ENCODE measurements at places on chromosomes 1 and 21.
A peak's percentile ranks its signal among the peaks of the same experiment; 100 is the strongest.

DNA sequence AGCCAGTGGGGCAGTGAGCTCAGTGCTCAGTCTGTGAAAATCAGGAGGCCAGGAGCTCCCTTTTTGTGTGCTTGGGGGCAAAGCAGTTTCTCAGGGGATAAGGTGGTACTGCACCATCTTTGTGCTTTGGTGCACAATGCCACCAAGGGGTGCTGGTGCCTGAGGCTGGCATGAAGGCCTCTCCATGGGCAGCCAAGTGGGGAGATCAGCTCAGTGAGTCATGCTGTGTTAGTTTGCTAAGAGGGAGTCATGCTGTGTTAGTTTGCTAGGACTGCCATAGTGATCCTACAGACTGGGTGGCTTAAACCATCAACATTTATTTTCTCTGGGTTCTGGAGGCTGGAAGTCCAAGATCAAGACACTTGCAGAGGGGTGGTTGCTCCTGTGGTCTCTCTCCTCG is 428.1 kb downstream of the PRDM2 start:
- DNase-seq: no peak

DNA sequence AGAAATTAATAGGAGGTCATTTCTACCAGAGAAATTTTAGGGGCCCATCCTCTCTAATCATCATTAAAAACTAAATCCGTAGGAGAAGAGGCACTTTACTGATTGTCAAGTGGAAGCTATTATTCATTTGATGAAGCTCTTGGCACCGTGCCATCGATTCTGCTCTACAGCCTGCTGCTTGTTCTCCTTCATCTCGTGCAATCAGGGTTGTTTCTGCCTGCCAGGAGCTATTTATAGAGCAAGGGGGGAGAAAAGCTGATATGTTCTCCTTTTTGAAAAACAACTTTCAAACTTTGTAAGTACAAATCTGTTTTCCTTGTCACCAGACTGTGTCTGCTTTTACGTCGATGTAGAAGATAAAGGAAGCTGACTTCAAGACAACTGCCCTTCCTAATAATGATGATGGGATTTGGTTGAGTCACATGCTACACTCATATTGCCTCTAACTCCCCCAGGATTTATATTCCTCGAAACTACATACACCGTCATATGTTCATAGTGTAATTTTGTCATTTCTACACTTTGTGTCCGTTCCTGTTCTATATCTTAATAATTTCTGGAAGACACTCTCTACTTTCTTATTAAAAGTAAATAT is 169.6 kb upstream of the LHX8 start:
- peak; percentile 96 for DNase-seq

DNA sequence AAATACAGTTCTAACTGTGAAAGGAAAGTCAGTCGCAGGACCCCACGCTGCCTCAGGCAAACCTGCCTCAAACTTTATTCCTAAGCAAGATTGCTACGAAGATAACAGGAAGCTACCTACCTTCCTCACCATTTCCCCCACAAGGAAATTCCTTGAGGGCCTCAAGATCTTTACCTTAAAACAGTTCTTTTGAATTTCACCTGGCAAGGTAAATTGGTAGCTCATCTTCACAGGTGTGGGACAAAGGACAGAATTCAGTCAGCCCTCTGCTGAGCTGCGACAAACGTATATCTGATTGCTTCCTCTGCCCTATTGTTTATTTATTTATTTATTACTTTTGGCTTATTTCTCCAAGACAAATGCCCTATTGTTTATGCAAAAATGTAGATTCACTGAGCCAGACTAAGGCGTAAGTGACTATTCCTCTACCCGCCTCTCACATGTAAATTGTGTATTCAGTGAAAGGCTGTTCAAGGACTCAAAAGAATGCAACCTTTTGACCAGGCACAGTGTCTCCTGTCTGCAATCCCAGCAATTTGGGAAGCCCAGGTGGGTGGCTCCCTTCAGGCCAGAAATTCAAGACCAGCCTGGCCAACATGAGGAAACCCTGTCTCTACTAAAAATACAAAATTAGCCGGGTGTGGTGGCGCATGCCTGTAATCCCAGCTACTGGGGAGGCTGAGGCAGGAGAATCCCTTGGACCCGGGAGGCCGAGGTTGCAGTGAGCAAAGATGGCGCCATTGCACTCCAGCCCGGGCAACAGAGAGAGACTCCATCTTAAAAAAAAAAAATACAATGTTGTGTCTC is 17.3 kb upstream of the PKNOX1 start:
- no peak for DNase-seq

- DNase-seq: no peak
Measured at GRCh38 chr1:59502009-59502691, 205.3 kb downstream of the FGGY start.

DNA sequence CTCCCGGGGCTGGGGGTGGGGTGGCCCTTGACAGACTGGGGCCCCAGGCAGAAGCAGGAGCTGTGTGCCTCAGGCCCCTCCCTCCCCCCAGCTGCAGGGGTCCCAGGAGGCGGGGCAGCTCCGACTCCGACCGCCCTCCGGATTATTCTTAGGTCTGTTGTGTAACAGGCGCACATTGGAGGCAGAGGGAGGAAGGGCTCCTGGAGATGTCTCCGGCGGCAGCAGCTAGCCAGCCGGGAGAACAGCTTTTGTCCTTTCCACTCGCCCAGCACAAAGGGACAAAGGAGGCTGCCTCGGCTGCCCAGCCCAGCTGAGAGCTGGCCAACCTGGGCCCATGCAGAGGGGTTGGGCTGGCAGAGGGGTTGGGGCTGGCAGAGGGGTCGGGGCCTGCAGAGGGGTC is 29.7 kb upstream of the PLCH2 start:
- no peak for DNase-seq

DNA sequence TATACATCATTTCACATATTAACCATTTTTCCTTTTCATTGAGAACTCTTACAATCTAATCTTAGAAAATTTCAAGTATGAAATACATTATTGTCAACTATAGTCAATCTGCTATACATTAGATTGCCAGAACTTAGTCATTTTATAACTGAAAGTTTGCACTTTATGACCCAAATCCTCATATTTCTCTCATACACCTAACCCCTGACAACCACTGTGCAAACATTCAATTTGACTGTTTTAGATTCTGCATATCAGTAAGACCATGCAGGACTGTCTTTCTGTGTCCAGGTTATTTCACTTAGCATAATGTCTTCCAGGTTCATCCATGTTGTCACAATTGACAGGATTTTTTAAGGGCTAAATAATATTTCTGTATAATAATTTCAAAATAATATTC is 1299.0 kb upstream of the B3GALT2 start:
- DNase-seq: no peak

GRCh38 chr1:196678510-196678884 is 26.7 kb downstream of the CFH start:
- DNase-seq: no peak

GRCh38 chr1:207203541-207203940 is 99.5 kb downstream of the C4BPA start:
- no peak for DNase-seq

GRCh38 chr1:111735858-111736544 is 3.2 kb downstream of the INKA2 start:
- peak; percentile 93 for DNase-seq

GRCh38 chr1:102262994-102263393 is 266.3 kb upstream of the OLFM3 start:
- no peak for DNase-seq

GRCh38 chr1:239458144-239458500 is 71.8 kb downstream of the CHRM3 start:
- DNase-seq: no peak

- DNase-seq: no peak
Measured at GRCh38 chr1:19489996-19490395, 4.7 kb upstream of the CAPZB start.

DNA sequence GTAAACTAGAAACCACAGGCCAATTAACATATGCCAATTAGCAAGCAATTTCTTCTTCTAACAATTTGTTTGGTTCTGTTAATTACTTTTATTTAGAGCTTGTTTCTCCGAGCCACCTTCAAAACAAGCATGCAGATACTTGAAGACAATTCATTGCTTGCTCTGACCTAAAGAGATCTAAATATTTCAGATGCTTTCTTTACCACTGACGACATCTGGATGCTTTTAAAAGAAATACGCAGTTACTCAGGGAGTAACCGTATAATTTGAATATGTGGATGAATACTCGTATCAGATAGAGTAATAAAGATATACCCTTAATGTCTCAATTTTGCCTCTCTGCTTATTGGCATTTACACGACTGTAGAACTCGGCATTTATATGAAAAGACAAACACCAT is 390.0 kb downstream of the DISC1 start:
- no peak for DNase-seq

GRCh38 chr1:16451841-16452528 is 11.5 kb downstream of the NECAP2 start:
- DNase-seq: no peak

DNA sequence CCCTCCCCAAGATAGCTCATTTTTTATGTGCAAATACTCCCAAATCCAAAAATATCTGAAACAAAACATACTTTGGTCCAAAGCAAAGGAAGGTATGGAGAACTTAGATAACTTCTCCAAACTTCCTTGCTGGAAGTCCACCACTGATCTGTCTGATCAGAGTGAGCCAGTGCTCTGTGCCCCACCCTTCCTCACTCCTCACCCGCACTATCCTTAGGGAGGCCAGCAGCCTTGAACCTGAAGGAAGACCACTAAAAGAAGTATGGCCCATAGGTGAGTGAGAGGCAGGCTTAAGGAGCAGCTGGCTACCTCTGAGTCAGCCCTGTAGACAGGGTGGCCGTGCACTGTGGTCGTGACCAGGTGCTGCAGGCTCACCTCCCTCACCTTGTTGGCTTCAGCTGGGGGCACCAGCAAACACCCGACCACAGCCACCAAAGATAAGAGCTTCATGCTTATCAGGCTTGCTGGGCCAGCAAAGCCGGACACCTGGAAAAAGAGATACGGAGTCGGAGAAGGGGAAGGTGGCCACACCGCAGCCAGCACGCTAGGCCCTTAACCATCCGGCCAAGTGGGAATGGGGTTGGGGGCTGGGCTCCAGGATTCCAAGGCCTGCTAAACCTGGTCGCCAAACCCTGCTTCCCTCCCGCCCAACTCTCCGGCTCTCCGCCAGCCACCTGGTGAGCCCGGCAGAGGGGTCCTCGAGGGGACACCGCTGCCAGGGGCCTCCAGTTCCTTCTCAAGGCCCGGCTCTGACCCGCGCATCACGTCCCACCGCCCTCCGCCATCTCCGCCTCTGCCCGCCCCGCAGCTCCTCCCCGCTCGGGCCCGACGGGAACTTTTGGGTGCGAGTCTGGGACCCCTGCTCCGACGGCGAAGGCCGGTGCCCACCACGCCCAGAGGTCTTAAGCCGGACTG is 543 bp downstream of the TMEM9 start:
- peak; percentile 50 for DNase-seq

DNA sequence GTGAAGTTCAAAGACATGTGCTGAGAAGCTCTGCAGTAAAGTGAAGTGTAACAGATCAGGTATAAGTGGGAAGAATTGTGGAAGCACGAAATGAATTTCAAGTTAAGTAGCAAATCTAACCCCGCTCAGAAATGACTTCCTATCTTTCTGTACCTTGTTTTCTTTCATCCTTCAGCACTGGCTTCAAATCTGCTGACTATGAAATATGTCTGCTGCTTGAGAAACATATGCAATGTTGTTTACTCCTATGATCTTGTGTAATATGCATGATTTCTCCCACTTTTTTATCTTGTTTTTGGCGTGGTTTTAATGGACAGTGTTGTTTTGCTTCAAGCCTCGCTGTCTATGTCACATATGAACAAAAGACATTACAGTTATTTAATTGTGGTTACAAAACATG is 545.3 kb upstream of the NCAM2 start:
- DNase-seq: no peak

DNA sequence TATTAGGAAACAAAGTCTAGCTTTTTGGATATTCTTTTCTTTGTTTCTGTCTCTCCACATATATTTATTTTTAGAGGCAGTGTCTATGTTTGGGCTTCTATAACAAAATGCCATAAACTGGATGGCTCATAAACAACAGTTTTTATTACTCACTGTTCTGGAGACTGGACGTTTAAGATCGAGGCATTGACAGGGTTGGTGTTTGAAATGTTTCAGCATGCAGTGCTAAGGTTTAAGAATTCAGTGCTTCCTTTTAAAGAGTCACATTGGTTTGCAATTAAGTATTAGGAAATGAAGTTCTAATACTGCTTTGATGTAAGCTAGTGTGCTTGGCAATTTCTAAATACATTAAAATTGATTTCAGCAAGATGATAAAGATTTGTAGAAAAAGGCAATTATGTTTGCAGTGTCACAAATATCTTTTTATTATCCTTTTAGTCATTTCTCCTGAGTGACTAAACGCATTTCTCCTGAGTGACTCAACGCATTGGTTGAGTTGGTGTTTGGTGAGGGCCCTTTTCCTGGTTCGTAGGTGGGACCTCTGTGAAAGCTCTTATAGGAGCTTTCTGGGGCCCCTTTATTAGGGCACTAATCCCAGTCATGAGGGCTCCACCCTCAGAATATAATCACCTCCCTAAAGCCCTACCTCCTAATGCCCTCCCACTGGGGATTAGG is 317.0 kb downstream of the USP25 start:
- DNase-seq: no peak

DNA sequence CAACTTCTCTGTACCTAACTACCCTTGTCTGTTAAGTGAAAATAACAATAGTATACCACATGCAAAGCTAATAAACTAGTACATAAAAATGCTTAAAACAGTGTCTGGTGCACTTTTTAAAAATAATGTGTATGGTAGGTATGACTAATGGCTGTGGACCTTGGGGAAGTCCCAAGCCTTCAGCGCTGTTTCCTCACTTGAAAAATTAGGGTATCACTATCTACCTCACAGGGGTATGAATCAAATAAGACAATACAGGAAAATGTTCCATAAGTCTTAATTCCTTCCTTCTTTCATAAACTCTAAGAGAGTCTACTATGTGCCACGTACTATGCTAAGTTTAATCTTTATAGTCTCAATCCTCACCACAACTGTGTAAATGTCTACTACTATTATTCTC is 32.0 kb downstream of the EGLN1 start:
- DNase-seq: no peak

GRCh38 chr1:28877132-28877781 is 37.1 kb upstream of the EPB41 start:
- DNase-seq: peak; percentile 64

- no peak for DNase-seq
Measured at GRCh38 chr1:3477241-3477995, 23.0 kb downstream of the ARHGEF16 start.

GRCh38 chr21:32329331-32329730 is 30.7 kb downstream of the MRAP start:
- no peak for DNase-seq

DNA sequence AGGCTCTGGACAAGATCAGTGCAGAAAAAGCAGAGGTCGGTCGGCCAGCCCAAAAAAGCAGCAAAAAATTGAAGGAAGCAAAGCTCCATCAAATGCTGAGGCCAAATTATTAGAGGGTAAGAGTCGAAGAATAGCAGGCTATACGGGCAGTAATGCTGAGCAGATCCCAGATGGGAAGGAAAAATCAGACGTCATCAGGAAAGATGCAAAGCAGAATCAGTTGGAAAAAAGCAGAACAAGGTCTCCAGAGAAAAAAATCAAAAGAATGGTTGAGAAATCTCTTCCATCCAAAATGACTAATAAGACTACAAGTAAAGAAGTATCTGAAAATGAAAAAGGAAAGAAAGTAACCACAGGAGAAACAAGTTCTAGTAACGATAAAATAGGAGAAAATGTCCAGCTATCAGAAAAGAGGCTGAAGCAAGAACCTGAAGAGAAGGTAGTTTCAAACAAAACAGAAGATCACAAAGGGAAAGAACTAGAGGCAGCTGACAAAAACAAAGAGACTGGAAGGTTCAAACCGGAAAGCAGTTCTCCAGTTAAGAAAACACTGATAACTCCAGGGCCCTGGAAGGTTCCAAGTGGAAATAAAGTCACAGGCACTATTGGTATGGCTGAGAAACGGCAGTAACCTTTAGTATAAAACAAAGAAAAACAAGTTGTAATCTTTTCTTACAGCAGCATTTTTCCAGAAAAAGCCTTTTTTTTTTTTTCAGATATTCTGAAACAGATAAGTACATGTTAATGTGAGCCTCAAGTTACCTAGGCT is 75.7 kb downstream of the PHTF1 start:
- DNase-seq: no peak
